ENCODE measurements at places on chromosomes 2 and 18.
A peak's percentile ranks its signal among the peaks of the same experiment; 100 is the strongest.

DNA sequence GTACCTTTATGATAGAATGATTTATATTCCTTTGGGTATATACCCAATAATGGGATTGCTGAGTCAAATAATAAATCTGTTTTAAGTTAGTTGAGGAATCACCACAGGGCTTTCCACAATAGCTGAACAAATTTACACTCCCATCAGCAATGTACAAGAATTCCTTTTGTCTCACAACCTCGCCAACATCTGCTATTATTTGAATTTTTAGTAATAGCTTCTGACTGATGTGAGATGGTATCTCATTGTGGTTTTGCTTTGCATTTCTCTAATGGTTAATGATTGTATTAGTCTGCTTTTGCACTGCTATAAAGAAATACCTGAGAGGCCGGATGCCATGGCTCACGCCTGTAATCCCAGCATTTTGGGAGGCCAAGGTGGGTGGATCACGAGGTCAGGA lies 1387.6 kb upstream of the ACVR2A start:
- DNase-seq, result no peak

DNA sequence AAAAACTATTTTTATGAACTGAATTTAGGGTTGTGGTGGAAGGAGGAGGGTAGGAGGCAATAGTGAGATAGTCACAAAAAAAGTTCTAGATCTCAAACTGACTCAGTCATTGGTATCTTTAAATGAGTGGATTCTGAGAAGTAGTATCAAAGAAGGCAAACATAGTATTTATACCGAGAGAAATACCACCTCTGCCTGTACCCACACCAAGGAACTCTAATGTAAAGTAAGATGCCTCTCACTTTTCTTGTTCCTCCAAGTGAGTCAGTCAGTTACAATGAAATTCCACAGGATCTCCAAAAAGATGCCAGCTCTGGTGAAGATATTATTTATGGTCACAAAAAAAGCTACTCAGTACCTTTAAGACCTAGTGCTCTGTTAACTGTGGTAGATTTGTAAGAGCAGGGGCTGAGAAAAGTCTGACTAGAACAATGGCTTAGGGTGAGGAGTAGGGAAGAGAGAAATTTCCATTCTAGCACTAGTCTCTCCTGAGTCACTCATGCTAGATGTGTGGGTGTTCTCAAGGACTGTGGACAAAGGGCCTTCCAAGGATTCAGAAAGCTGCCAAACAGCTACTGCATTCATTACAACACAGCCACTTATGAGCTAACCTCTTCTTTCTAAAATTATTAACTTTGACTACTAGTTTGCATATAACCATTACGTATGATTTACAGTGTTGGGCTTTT lies 36.3 kb downstream of the YWHAQ start:
- DNase-seq, result no peak

GRCh38 chr18:36200354-36200771 lies 13.1 kb downstream of the MOCOS start:
- no peak for DNase-seq

- no peak for DNase-seq
Observed at GRCh38 chr2:140295767-140296166, 1515.6 kb upstream of the NXPH2 start.

- no peak for DNase-seq
Observed at GRCh38 chr2:143263066-143263625, 133.9 kb downstream of the ARHGAP15 start.

- DNase-seq, result no peak
Observed at GRCh38 chr2:215951558-215951957, 61.8 kb downstream of the MREG start.

GRCh38 chr2:233402789-233403188 lies 48.5 kb downstream of the DGKD start:
- peak; percentile 28 for DNase-seq

DNA sequence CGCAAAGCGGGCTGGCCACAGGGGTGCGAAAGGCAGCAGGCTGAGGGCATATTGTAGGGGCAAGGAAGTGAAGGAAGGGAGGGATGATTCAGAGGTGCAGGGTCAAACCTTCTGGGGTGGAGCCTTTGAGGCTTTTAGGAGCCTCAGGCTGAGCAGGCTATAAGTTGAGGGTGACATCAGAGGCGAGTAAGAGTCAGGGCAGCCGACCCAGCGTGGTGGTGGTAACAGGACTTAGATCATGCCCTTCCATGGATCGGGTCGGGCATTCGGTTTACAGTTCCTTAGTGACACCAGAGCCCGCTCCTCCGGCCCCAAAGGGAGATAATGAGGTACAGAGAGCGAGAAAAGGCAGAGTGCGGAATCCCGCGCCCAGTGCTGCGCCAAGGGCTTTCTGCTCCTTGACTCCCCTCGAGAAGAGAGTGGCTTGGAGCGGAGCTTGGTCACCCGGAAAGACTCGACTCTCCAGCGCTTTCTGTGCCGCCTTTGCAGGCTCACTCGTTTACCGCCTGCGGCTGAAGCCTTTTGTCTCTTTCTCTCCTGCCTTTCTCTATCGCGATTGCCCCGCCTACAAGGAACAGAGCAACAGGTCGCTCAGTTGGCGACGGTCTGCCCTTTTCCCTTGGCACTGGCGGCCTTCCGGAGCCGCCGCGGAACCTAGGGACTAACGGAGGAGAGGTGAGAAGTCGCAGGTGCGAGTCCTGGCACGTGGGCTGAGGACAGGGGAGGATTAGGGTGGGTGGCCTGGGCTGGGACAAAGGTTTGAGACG lies 720 bp downstream of the LBX2 start:
- DNase-seq, result no peak

- no peak for DNase-seq
Observed at GRCh38 chr18:62407660-62408059, 82.5 kb downstream of the TNFRSF11A start.

GRCh38 chr18:51151568-51152511 lies 45.6 kb downstream of the MEX3C start:
- no peak for DNase-seq

DNA sequence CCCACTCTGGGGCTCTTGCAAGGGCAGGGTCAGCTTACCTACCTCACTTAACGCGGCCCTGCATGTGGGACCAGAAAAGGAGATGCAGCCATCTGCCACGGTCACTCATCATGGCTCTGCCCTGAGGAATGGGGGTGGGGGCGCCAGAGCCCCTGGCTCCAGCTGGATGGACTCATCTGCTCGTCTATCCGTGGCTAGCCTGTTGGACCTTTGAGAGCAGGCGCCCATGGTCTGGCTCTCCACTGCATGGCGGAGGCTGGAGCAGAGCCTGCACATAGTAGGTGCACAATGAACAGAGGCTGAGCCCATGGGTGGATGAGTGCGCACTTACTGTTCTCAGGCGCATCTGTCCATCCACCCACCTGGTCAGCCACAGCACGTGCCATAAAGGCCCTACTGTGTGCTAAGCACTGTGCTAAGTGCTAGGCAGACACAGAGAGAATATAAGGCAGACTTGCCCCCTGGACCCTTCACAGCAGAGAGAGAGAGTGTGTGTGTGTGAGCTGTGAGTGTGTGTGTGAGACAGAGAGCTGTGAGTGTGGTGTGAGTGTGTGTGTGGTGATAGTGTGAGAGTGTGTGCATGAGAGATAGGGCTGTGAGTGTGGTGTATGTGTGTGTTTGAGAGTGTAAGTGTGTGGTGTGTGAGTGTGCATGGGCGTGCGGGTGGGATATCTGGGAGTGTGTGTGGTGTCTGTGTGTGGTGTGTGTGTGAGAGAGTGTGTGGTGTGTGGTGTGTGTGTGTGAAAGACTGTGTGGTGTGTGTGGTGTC lies 151.3 kb downstream of the TFCP2L1 start:
- DNase-seq, result peak; percentile 69

GRCh38 chr2:7951001-7951400 lies 730.9 kb upstream of the ID2 start:
- DNase-seq, result no peak

DNA sequence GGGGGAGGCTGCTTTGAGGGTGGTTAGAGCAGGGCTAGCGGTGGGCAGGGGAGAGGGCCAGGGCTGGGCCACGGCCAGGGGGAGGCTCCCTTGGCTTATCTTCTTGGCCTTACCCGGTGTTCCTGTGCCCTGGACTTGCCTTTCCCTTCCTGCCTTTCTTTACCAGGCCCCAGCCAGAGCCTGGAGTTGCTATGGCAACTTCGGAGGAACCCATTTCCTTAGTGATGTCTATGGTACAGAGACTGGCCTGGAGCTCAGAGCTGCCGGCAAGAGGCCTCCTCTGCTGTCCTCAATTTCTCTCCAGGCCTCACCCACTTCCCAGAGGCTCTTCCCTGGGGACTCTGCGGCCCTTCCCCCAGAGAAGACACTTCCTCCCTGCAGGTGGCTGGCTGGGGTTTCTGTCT lies 11.5 kb downstream of the SPEG start:
- DNase-seq, result no peak

DNA sequence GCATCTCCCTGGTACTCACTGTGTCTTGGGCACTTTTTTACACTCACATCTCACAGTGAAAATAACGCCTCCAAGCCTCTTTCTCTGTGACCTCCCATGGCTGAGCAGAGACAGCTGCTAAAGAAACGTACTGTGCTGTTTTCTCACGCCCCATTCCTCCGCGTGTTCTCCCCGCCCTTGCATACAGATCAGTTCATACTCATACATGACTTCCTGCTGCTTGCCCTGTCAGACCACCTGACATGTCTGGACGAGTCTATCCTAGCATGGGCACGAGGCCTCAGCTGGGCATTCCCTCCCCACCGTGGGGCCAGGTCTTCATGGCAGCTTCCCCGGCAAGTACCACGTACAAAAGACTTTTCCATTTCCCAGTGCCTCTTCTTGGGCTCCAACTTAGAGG lies 21.2 kb upstream of the IL1A start:
- no peak for DNase-seq

DNA sequence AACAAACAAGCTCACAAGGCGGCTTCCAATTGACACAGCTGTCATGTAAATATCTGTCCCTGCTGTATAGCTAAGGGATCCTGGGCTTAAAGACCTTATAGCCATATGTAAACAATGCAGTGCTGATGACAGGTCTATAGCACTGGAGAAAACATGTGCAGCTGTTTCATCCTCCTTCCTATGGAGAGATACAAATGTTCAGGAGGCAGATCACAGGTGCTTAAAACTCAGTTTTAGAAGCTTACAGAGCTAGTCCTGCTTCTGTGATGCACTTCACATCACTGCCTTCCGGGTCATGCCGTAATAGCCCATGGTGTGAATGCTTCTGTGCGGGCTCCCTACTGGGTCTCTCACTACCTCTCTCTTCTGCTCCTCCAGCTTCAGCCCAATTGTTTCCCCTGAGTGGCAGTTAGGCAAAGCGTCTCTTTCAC lies 262.4 kb upstream of the CHST9 start:
- no peak for DNase-seq

- no peak for DNase-seq
Observed at GRCh38 chr2:113198048-113198789, 24.4 kb downstream of the PSD4 start.

DNA sequence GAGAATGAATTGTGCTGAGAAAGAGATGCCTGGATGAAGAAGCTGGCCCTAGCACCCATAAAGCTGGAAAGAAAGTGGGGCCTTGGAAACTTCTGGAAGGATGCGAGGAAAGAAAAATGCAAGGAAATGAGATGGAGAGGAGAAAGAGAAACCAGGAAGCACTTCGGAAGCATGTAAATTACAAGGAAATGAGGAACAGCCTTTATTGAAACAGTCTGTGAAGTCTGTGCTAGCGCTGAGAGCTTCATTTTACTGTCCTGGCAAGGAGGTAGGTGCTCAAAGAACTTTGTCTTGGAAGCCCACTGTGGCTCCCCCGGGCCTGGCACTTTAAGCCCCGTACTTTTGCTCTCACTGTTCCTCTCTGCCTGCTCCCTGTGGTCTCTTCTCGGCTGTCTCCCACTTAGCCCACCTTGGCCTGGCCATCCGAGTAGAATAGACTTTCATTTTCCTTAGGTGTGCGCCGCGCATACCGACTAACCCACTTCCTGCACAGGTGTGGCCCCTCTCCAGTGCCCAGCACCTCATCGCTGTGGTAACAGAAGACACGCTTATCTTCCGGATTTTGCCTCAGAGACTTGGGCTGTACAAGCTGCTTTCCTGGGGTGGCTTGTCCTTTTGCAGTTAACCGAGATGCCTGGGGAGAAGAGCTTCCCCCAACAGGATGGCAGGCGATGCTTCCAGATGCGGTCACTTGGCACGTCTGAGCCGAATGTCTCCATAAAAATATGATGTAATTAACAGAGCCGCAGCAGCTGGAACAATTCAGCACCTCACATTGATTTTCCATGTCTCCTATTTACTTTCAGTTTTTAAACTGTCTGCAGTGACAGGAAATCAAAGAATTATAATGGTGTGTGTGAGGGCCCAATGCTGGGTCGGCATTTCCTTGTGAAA lies 199.6 kb downstream of the HRH4 start:
- no peak for DNase-seq

DNA sequence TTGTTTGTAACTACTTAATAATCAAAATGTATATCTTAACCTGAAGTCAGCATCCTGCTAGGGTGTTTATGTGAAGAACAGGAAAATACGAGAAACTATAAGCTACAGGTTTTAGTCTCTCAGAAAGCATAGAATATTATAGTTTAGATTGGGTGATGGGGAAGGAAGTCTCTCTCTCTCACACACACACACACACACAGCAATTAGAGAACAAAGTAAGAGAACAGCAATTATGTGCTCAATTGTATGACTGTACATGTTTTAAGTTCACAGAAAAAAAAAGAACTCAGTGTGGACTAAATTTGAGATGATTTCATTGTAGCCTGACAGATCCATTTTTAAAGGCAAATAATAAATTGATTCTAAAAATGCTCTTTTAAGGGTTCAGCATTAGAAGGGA lies 94.3 kb upstream of the ZNF516 start:
- DNase-seq, result no peak

GRCh38 chr18:8455661-8456614 lies 153.3 kb upstream of the RAB12 start:
- no peak for DNase-seq

DNA sequence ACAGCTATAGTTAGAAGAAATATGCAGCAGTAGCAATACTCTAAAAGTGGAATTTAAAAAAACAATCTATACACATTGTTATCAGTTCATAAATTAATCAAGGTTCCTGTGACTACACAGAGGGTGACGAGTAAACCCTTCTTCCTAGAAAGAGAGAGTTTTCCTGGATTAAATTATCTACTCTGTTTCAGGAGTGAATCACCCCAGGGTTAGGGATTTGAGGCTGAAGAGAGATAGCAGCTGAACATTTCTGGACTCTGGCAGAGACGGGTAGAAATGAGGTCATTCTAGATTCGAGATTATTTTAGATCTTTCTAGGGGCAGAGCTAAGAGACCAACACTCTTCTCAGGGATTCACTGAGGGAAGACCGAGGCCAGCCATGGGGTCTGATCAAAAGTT lies 38.8 kb upstream of the PMAIP1 start:
- no peak for DNase-seq
